ENCODE measurements at places on chromosomes 11 and 22.
A peak's percentile ranks its signal among the peaks of the same experiment; 100 is the strongest.

DNA sequence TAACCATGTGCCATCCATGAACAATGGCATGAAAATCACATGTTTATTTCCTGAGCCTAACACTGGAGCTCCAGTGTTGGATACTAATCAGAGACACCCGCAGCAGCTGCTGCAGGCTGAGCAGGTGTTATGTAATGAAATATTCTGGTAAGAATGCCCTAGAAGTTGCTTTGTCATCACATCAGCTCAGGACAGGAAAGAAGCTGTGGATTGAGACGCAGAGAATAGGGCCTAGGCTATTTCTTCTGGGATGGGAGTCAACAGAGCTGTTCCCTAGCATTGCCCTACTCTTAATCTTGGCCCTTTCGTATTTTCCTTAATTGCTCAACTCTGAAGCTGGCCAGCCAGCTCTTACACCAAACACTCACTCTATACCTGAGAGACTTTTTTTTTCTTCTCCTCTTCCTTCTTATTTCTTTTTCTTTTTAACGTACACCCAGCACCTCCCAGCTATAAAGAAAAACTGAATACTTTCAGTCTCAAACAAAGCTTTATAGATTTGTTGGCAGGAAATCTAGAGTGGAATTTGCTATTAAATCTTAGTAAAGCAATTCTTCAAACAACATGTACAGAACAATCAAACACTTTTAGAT is 31.9 kb downstream of the RASSF10 start:
- DNase-seq = no peak

- no peak for DNase-seq
Observed at GRCh38 chr11:133824593-133824992, 20.7 kb downstream of the SPATA19 start.

DNA sequence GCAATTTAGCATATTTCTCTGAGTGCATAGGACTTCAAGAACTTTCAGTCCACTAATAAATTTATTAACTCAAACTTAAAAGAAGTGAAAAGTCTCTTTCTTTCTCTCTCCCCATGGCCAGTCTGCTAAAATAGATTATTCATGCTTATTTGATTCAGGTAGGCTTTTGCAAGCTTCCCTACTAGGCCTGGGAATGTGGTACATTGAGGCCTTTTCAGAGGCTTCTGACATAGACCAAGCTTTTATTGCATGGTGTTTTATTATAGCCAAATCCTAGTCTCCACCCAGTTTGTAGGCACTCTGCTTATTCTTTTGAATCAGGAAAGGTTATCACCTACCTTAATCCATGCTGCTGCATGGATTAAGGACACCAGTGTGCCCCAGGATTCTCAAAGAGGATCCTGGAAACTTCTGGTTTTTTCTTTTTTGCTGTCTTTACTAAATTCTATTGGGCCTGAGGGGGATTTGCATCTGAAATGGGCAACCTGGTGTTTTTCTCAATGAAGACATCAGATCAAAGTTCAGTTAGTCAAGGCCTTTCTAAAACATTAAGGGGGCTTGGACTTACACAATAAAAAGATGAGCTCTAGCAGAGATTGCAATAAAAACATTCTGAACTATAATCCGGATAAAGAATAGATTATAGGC is 92.2 kb downstream of the ELP4 start:
- DNase-seq = no peak

DNA sequence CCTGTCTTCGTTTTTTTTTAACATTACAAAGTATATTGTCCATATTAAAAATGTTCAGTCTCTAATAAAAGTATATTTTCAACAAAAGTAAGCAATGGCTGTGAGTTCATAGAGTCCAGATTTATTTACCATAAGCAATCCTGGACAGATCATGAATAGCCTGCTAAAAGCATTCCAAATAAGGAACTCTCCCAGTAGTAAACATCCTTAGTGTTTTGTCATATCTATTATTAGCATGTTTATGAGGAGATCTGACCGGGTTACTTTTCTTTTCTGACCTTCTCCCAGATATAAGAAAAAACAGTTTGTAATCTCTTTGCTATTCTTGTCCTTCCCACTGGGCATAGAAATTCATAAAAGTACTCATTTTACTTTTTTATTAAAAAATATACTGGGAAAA is 403.9 kb upstream of the ANO3 start:
- DNase-seq = no peak

DNA sequence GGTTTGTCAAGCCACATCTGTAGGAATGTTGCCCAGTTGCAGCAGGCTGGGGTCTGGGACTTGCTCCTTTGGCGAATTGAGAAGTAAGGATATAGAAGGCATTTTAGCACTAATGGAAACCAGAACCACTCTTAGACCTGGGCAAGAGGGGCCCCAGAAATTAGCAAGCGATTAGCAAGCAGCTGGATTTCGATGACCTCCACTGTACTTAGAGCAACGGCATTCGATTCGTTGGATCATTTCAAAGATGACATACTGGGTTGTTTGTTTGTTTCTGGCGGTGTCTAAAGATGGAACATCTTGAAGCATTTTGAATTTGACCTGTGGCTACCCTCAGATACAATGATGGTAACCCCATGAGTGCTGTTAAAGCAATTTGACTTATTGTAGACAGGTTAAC is 1.2 kb upstream of the CDPF1 start:
- no peak for DNase-seq

DNA sequence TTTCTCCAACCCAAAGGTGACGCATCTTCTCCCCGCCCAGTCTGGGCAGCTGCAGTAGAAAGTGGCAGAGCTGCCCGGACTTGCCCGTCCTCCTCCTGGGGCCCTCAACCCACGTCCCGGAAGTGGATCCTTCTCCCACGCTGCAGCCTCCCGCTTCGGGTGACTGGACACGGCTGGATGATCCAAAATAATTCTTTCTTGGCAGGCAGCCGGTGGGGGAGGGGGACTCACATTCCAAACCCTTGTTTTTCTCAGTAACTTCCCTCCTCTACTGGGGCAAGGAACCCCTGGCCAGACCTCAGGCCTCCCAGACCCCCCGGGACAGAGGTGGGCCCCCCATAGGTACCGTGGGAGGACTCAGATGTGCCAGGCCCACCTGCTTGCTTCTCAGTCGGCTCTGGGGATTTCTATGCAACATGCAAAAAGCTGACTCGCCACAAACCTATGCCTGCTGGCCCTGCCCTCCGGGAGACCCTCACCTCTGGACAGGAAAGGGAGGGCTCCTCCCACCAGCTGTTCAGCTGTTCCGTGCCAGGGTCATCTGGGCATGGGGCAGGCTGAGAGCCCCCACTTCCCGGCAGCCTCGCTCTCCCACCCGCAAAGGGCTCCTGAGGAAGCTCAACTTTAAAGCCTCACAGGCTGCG is 1.4 kb downstream of the PLXNB2 start:
- no peak for DNase-seq

- no peak for DNase-seq
Observed at GRCh38 chr11:76753449-76753848, 29.7 kb upstream of the TSKU start.

- no peak for DNase-seq
Observed at GRCh38 chr22:22410121-22410520, 98.4 kb downstream of the ZNF280B start.

GRCh38 chr11:71452199-71453036 is 585 bp upstream of the NADSYN1 start:
- peak; percentile 46 for DNase-seq

DNA sequence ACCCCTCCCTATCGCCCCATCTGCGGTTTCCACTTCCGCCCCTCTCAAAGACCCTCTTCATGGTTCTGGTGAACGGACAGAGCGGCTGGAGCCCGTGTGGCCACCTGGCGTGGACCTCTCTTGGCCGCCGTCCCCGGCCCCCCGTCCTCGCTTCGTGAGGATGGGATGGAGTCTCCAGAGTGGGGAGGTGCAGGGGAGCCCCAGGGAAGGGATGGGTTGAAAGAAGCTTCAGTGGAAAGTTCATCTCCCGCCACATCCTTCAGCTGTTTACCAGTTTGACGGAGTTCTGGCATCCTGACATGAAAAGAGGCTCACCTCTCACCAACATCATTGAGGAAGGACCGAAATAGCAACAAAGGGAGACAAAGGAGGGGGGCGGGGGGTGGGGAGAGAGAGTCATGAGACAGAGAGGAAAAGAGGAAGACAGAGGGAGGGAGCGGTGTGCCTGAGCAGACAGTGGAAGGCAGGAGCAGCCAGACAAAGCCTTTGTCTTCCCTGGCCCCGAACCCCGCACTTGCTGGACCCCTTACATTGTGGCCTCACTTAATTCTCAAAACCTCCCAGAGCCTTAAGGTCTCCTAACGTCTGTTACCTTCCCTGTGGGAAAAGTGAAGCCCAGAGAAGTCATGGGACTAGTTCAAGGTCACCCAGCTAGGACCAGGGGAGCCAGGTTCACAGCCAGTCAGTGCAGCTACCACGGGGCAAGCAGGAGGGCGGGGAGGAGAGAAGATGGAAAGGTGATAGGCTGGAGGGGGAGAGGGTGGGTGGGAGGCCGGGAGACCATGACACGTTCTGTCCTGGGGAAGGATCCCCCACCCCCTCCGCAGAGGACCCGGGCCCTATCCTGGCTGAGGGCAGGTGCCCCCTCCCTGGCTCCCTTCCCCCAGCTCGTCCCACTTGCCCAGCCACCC is 54.9 kb downstream of the CD6 start:
- DNase-seq = peak; percentile 45

GRCh38 chr11:48052183-48053044 is 72.1 kb downstream of the PTPRJ start:
- no peak for DNase-seq

GRCh38 chr11:1198561-1199240 is 24.2 kb upstream of the MUC5B start:
- no peak for DNase-seq

- DNase-seq = no peak
Observed at GRCh38 chr22:32839831-32840584, 38.5 kb downstream of the TIMP3 start.

Measured in activated T-helper 1 cell treated with Interleukin-2 at 50 U/mL for 16 hours (primary cell).